H1 (cell line): ENCODE measurements at places on chromosomes 11 and 22.

- no peak for DNase-seq
Observed at GRCh38 chr11:59528711-59529110, 17.4 kb downstream of the OR4D9 start.

DNA sequence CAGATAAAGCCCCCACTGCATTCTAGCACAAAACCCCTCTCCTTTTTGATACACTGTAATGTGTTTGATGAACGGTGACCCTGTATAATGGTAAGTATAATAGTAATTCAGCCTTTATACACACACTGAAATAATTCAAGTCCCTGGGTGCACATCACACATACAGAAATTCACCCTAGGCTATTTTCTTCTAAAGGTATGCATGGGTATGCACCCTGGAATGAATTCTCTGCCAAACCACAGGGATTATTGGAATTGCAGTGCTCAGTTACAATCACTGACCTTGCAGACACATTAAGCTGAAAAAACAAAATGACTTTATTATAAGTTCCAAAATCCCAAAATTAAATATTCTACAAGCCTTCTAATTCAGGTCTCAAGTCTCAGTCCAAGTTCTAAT, 245.9 kb upstream of the FAT3 start:
- DNase-seq, result no peak

- DNase-seq, result no peak
Observed at GRCh38 chr11:34514597-34514996, 1.0 kb upstream of the ELF5 start.

DNA sequence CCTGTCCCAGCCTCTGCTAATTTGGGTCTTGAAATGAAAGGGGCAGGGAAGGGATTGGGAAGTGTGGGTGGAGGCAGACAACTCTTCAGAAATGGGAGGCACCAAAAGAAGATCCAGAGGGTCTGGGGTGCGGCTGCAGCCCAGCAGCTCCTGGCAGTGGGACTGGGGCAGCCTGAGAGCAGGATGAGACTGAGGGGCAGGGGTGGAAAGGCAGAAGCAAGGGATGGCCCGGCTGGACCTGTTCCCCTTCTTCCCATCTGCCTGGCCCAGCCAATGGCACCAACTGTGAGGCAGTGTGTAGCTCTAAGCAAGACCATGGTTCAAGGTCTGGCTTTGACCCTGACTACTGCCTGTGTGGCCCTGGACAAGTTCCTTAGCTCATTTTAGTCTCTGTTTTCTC, 160.4 kb downstream of the ENTHD1 start:
- no peak for DNase-seq

- no peak for DNase-seq
Observed at GRCh38 chr22:26362471-26362870, 66.6 kb upstream of the ASPHD2 start.

- DNase-seq, result no peak
Observed at GRCh38 chr11:84560206-84560605, 1066.9 kb downstream of the DLG2 start.

DNA sequence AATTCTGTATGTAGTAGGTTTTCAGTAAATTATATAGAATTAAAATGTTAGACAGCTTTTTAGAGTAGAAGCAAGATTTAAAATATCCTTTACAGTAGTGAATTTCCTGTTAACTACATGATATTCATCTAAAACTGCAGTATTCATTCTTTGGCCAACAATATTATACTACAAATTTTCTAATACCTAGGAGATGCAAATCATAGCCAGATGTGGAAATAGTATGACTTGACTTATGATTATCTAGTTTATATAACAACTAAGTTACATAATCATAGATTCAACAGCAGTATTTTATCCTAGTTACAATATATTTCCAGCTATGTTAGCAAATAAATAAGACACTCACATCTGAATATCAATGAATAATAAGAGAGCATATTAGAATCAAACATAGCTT, 163.2 kb downstream of the MSANTD4 start:
- DNase-seq, result no peak

DNA sequence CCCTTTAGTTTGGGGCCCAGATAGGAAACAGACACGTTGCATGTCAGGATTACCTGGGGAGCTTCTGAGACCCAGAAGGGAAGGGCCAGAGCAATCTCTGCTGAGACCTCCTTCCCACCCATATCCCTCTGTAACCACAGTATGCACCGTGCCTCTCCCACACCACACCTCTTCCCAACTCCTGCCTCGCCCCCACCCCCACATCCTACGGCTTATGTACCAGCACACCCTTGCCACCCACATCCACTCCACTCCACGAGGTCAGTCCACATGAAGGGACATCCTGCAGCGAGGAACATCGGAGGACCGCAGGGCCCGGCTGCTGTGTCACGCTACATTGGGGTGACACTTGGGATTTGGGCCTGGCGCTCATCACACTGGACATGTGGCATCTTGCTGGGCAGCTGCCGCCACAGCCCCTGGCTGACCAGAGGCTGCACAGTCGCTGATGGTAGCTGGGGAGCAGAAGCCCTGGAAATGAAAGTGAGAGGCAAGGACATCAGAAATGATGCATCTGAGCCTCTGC, 118.3 kb upstream of the LMO1 start:
- no peak for DNase-seq

- no peak for DNase-seq
Observed at GRCh38 chr22:46993633-46994032, 231.2 kb downstream of the TBC1D22A start.
